Left forelimb (tissue), 1 donor: ENCODE measurements at places on chromosomes 12 and 14.

DNA sequence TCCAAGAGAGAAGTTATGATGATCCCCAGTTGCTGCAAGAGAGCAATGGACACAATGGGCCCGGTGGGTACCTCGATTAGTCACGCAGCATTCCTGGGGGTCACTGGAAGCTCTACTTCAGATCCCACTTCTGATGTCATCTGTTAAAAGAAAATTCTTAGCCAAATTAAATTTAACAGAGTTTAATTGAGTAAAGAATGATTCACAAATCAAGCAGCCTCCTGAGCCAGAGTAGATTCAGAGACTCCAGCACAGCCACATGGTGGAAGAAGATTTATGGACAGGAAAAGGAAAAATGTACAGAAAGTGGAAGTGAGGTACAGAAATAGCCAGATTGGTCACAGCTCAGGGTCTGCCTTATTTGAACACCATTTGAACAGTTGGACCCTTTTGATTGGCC, 107.5 kb downstream of the SPTSSA start:
- DNase-seq = no peak

DNA sequence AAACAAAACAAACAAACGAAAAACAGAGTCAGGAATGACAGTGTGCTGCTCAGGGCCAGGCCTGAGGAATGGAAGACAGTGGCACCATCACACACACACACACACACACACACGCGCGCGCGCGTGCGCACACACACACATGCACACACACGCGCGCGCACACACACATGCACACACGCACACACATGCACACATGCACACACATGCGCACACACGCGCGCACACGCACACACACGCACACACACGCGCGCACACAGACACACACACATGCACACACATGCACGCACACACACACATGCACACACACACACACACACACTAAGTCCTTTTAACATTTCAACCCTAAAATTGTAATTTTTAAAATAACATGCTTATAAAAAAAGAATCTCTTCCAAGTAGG, 13.2 kb upstream of the MARK3 start:
- DNase-seq = no peak

GRCh38 chr12:47941475-47941780, 22.0 kb upstream of the TMEM106C start:
- no peak for DNase-seq

DNA sequence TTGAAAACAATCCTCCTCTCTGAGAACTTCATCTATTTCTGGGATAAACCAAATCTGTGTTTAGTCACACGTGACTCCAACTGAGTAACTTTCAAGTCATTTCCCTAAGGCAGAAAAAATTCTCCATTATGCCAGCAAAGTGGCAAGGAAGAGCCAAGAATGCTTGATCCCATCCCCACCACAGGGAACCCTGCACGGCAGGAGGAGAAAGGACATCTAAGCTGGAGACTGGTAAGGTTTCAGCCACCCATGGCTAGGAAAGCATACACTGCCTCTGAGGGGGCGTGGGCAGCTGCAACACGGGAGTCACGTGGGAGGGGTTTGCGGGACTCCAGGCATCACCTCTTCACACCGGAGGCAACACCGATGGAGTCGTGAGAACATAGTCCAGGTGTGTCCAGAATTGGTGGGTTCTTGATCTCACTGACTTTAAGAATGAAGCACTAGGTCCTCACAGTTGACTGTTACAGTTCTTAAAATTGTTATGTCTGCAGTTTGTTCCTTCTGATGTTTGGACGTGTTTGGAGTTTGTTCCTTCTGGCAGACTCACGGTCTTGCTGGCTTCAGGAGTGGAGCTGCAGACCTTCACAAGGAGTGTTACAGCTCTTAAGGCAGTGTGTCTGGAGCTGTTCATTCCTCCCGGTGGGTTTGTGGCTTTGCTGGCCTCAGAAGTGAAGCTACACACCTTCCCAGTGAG, 2.7 kb upstream of the SIVA1 start:
- DNase-seq = no peak

GRCh38 chr14:35234012-35234805, 58.0 kb upstream of the PSMA6 start:
- no peak for DNase-seq

- DNase-seq = no peak
Measured at GRCh38 chr14:103733651-103734050, 18.0 kb downstream of the ZFYVE21 start.

DNA sequence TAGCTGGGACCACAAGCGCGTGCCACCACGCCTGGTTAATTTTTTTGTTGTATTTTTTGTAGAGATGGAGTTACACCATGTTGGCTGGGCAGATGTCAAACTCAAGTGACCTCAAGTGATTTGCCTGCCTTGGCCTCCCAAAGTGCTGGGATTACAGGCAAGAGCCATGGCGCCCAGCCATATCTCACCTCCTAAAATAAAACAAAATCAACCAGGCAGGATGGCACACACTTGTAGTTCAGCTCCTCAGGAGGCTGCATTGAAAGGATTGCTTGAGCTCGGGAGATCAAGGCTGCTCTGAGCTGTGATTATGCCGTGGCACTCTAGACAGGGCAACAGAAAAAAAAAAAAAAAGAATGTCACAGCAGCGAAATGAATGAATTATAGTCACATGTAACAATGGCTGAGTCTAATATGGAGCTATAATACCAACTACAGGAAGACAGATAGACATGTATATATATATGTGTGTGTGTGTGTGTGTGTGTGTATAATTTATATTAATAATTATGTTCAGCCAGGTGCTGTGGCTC, 19.3 kb upstream of the TMEM120B start:
- no peak for DNase-seq

- no peak for DNase-seq
Measured at GRCh38 chr12:16756833-16757555, 151.0 kb upstream of the LMO3 start.

DNA sequence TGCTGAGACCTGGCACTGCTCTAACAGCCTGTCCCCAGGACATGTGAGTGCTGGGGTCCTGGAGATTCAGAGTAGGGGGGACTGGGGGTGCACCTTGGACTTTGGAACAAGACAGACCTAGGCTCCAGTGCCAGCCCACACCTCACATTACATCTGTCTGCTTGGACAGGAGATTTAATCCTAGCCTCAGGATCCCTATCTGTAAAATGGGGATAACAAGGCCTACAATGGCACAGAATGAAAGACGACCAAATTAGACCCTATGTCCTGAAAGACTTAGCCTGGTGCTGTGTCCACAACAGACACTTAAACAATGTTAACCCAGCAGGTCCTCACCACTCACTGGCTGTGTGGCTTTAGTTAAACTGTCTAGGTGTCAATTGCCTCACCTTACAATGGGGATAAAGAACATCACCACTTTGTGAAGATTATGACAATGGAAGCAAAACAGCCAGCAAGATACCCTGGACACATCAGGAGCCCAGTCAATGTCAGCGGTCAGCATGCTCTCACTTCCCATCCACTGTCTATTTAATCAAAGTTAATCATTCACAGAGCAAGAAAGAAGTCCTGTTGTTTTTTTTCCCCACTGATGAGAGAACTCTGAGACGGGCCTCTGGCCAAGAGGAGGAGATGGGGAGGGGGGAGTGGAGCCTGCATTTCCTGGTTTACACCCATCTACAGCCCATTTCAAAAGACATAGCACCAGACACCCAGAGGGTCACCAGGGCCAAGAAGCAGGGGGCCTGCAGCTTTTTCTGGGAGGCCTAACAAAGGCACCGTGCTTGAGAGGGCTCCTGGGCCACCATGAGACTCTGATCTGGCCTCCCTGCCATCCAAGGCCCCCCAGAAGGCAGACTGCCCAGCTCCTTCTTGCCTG, 40.6 kb downstream of the ACTN1 start:
- DNase-seq = no peak

- DNase-seq = peak; percentile 94
Measured at GRCh38 chr12:101830367-101831325, at the start of gene GNPTAB. TSS of gene GNPTAB (minus strand) at chr12:101830959. CDS start at chr12:101830675, 284 bp downstream.

- DNase-seq = no peak
Measured at GRCh38 chr12:43786899-43787693, 19.0 kb downstream of the TWF1 start.
